ENCODE measurements at places on chromosomes 6 and 20.

GRCh38 chr6:106511288-106512047 lies 117.8 kb downstream of the RTN4IP1 start:
- no peak for DNase-seq

GRCh38 chr6:62614442-62614841 lies 328.4 kb upstream of the KHDRBS2 start:
- DNase-seq = no peak

- no peak for DNase-seq
Observed at GRCh38 chr6:134830940-134831339, 119.0 kb downstream of the ALDH8A1 start.

- DNase-seq = no peak
Observed at GRCh38 chr6:31336896-31337496, 20.0 kb downstream of the HLA-B start.

DNA sequence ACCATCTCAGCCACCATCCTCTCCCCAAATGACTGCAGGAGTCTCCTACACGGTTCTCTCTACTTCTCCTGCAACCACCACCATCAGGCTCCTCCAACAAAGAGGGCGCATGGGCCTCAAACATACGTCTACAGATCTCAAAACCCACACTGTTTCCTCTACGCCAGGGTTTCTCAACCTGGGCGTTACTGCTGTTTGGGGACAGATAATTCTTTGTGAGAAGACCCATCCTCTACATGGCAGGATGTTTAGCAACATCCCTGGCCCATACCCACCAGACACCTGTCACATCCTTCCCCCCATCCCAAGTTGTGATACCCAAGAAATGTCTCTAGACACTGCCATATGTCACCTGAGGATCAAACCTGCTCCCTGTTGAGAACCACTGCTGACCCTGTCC lies 45.0 kb downstream of the ELMO2 start:
- no peak for DNase-seq

- no peak for DNase-seq
Observed at GRCh38 chr20:39623584-39624234, 661.6 kb downstream of the DHX35 start.

GRCh38 chr6:99093456-99094190 lies 145.9 kb upstream of the FBXL4 start:
- no peak for DNase-seq

DNA sequence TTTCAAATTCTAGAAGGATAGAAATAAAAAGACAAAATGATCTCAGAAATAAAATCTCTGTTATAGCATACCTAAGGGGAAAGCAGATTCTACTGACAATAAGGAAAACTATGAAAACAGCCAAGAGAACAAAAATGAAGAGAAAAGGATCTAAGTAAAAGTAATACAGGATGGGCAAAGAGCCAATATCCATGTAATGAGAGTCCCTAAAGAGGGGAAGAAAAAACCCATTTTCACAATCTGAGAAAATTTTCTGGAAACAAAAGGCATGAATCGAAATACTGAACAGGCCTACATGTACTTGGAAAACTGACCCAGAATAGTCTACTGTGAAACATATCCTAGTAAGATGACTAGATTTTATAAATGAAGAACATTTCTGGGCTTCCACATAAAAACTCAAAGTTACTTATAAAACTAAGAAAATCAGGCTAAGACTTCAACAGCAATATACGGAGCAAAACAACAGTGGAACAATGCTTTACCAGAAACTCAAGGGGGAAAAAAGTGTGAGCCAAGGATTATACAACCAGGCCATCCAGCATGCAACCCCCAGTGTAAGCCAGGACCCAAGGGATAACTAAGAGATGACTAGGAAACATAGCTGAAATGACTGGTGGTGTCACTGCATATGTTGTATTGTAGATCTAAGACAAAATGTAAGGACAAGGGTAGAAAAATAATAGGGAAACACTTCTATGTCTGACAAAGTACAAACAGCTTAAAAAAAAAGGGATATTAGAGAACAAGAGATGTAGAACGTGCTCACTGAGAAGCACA lies 10.2 kb downstream of the NAPB start:
- DNase-seq = no peak

- no peak for DNase-seq
Observed at GRCh38 chr20:49868538-49868937, 46.8 kb downstream of the SPATA2 start.

DNA sequence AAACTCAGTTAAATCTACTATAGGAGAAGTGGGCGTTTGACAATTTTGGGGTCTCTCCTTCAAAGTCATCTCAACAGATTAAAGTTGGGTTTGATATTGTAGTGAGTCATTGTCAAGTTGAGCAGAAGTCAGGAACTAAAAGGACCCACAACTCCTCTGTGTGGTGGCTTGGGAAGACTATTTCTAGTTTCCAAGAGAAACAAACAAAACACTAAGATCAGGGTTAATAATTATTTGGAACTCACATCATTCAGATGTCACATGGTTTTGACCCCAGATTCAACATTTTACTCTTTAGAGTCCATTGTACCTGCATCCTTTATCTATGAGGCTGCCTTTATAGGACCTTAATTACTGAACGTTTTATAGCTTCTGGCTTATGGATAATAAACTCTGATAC lies 45.3 kb upstream of the TINAG start:
- no peak for DNase-seq

GRCh38 chr6:159416891-159417560 lies 247.8 kb downstream of the FNDC1 start:
- no peak for DNase-seq

DNA sequence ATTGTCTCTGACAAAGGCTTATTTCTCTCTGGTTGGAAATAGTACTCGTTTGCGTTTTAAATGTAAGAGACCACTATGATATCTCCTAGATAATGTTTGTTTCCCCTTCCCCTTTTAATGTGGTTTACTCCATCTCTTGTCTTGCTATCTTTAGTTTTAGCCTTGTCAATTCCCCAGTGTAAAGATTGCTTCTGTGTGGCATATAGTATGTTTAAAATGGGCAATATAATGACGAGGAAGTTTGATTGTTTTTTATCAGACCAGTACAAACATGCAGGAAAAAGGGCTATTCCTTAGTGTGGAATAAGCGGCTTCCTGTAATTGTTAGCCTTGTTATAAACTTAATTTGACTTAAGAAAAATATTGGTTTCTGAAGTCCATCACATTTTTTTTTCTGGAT lies 3.1 kb downstream of the QKI start:
- no peak for DNase-seq

GRCh38 chr20:14729390-14729789 lies 392.0 kb upstream of the FLRT3 start:
- DNase-seq = no peak

DNA sequence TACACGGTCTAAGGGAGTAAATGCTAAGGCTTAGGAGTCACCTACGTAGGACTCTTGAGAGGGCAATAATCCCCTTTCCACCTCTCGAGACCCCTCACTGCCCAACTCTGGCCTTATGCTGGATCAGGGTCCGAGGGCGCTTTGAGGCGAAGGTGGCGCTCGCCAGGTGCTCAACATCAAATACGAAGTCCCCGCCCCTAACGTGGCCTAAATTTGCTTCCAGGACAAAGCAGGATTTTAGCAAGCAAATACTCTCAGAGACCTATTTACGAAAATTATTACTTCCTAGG lies 406 bp upstream of the TRIM26 start:
- no peak for DNase-seq

DNA sequence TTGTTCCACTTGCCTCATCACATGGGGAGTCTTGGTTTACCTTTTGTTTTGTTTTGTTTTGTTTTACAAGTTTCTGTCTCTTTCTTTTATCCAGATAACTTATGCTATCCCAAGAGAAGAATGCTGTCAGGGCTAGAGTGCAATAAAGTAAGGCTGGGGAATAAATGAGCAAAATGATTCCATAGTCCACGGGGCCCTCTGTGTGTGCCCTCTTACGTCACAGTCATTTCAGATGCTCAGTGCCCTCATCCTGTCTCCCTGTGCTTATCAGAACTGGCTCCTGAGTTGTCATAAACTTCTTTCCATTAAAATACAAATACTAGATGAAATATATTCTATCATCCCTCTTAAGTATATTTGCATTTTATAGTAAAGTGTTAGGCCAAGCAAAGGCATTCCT lies 30.8 kb upstream of the ENPP1 start:
- DNase-seq = no peak

- no peak for DNase-seq
Observed at GRCh38 chr6:36928547-36928918, 26.0 kb upstream of the PI16 start.

- no peak for DNase-seq
Observed at GRCh38 chr6:149239573-149240209, 77.8 kb upstream of the TAB2 start.

- no peak for DNase-seq
Observed at GRCh38 chr20:47397652-47398301, 41.3 kb upstream of the ZMYND8 start.

GRCh38 chr6:167892835-167893815 lies 66.4 kb downstream of the AFDN start:
- DNase-seq = no peak

DNA sequence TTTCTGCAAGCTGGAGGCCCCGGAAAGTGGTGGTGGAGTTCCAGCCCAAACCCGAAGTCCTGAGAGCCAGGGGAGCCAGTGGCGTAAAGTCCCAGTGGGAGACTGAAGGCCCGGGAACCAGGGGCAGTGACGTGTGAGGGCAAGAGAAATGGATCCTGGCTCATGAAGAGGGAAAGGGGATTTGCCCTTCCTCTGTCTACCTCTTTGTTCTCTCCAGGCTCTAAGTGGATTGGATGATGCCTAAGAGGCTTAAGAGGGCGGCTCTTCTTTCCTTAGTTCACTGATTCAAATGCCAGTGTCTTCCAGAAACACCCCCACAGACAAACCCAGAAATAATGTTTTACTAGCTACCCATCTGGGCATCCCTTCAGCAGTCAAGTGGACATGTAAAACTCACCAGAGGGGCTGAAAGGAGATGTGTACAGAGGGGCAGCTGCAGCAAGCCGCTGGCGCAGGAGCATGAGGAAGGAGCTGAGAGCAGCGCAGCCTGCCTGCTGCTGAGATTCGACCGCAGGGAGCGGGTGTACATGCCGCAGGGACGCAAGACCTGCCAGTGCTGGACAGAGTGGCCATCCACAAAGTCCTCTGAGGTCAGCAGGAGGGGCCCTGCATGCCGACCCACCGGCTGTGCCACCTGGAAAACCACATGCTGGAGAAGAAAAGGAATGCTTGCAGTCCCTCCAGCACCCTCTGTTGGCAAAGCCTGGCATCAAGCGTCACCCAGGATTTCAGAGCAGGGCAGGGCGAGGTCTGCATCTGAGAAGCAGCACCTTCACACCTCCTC lies 29.5 kb downstream of the CDYL start:
- no peak for DNase-seq

DNA sequence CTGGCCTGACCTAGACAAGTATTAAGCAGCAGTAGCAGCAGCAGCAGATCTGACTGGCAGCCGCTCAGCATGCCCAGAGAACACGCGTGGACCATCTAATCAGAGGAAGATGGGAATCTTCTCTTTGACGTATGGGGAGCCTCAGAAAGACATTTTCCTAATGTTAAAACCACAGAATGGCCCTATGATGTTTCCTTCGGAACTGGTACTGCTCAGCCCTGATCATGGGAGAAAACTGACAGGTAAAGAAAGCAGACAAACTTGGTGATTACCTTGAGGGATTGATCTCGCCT lies 6.2 kb downstream of the PSMA7 start:
- no peak for DNase-seq

DNA sequence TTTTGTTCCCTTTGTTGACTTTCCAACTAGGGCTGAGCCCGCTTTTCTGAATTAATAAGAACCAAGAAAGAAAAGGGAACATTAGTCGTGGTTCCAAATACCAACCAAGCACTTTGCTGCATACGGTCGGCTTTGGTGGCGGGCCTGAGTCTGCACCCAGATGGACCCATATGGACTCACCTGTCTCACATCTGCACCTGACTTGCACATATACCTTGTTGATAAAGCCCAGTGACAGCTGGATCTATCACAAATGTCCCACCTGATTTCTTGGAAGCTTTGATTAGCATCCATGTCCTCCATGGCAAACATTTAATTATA lies 39.0 kb downstream of the TPD52L1 start:
- DNase-seq = no peak

- no peak for DNase-seq
Observed at GRCh38 chr20:15625981-15626380, 947.3 kb downstream of the KIF16B start.

DNA sequence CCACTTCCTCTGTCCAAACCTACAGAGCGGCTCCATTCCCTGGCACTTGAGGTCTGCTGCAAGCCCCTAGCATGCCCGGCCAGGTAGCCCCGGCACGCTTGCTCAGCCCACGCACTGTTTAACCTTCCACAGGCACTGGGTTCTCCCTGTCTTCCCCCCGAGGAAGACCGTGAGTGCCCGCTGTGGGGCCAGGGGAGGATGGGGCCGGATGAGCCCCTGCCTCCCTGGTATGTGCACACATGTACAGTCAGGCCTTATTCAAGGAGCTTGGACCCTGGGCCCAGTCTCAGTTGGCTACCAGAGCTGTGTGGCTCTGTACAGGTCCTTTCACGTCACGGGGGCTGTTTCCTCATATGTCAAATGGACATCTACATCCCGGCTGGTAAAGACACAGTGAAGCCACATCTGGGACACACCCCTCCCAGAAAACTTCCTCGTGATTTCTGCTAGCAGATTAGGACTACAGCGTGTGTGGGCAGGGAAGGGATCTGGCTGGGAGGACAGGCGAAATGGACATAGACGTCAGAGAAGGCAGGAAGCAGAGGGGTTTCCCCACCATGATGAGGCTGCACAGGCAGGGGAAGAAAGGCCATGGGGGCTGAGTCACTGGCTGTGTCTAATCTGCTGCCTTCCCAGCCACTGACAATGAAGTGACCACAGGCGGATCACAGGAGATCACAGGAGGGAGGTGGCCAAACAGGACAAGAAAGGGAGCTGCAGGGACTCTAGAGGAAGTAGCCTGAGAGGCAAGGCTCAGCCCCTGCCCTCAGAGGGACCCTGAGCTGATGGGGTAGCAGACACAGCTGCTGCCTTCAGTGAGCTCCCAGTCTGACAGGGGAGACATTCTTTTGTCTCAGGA lies 62.9 kb downstream of the MRPL14 start:
- DNase-seq = no peak

DNA sequence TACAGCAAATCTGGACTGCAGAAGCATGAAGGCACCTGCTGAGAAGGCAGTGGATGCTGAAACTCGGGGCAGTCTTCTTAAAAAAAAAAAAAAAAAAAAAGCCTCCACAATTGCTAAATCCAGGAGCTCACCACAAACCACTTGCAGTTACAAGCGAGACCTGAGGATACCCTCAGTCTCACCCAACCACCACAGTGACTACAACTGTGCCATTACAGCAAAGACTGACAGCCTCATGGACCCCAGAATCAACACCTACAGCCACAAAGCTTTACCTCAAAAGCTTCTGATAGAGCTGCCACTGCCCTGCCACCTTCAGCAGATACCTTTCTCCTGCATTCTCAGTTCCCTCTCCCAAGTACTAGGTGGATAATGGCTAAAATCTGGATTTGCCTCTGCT lies 9.0 kb downstream of the COL21A1 start:
- no peak for DNase-seq

- DNase-seq = no peak
Observed at GRCh38 chr6:41577356-41578216, 31.4 kb downstream of the FOXP4 start.

DNA sequence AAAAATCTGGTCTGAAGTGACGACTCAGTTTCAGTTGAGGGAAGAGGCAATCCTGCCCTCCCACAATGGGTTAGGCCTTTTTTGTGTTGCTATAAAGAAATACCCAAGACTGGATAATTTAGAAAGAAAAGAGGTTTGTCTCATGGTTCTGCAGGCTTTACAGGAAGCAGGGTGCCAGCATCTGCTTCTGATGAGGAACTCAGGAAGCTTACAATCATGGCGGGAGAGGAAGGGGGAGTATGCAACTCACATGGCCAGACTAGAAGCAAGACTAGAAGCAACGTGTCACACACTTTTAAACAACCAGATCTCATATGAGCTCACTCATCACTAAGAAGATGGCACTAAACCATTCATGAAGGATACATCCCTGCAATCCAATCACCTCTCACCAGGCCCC lies 529.3 kb downstream of the KIF16B start:
- no peak for DNase-seq

All from stimulated activated CD8-positive, alpha-beta memory T cell treated with anti-CD3 and anti-CD28 coated beads, Interleukin-4, amount 100 ng/mL, for 4 hours (primary cell).